GM12864 (cell line): ENCODE measurements at places on chromosomes 7 and 10.
A peak's percentile ranks its signal among the peaks of the same experiment; 100 is the strongest.

DNA sequence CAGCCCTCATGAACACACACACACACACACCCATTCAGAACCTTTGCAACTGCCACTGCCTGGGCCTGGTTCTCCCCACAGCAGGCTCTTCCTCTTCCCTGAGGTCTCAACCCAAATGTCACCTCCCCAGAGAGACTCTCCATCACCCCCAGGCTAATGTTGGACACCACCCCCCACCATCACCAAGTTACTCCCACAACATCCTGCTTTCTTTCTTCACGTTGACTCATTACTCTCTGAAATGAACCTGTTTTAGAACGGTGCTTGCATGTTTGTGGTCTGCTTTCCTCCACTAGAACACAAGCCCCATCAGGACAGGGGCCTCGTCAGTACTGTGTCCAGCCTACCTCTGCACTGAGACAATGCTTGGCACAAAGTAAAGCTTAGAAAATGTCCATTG lies 16.0 kb downstream of the AFAP1L2 start:
- DNase-seq: peak; percentile 45

GRCh38 chr7:128215281-128215680 lies 25.8 kb upstream of the LEP start:
- DNase-seq: no peak

DNA sequence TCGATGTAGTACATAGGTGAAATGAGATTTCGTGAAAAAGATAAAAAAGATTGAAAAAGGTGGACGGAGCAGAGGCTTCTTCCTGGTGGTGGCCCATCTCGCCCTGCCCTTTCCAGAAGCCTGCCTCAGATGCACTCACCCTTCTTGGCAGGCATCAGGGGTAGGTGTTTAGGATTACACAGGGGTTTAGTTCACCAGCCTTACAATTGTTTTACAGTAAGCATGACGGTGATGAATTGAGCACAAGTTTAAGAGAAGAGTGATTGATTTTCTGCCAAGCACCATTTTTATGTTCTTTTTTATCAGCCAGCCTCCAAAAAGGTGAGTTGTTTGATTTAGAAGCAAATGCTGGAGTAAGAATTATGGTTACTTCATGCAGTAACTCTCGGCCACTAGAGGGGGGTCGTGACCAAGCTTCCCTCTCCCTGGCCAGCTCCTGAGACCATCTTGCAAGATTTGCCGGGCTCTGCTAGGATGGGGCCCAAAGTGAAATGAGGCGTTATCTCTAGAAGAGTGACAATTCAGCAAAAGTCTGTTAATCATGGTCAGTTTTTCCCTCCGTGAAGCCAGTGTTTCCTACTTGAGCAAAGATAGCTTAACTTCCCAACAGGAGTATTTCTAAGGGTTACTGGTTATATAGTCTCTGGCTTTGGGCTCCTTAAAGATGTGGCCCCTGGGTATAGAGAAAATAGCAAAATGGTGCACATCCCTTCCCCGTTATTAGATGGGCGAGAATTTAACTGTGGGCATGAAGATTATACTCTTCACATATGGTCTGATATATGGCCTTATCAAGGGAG lies 228.8 kb downstream of the BMPER start:
- DNase-seq: no peak

DNA sequence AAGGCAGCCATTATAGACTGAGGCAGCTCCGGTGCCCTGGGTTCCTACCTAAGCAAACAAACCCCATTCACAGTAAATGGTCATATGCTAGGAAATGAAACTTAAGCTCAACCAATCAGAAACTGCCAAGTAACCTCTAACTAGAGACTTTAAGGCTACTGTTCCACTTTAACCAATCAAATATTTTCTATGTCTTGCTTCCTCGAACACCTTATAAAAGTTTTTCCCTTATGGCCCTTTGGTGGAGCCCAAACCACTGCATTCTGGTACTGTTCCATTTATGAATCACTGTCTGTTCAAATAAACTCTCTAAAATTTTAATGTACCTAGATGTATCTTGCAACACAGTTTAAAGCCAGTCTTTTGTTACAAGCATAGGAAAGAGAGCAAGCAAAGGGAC lies 361.1 kb downstream of the HGF start:
- no peak for DNase-seq

- DNase-seq: no peak
These were observed 12.6 kb upstream of the UBE2D1 start for GRCh38 chr10:58322072-58322834.

DNA sequence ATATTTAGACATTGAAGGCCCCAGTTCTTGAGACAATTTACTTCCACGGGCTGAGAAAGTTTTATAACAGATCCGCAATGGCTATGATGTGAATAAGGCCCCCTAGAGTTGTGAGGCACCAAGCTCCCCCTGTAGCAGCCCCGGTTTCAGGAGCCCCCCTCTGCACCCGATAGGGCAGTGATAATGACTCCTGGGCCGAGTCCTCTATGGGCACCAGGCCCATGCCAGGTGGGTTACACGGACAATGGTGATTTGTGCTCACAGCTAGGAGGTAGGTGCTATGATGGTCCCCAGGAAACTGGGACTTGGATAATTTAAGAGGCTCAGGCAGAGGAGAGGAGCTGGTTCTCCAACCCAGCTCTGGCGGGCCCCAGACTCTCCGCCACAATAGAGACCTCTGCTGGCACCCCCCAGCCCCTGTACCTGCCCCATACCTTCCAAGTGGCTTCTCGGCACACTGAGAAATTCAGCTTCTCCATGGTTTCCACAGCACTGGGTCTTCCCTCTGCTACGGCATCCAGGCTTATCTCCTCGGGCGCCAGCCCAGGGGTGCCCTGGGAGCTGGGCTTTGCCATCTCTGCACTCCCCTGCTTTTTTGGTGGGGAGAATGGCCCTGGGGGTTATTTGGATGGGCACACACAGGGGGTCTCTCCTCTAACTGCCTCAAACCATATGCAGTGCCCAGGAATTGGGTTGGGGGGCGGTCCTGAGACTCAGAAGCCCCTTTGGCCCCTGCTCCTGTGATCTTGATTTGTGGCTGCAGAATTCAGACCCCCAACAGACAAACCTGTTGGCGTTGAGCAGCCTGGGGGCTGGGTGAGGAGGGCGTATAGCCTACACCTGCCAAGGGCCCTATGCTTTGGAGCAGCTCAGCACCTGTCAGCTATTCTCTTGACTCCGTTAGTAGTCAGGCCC lies 12.2 kb upstream of the KCP start:
- no peak for DNase-seq

GRCh38 chr10:5334196-5334880 lies 30.4 kb upstream of the UCN3 start:
- no peak for DNase-seq

DNA sequence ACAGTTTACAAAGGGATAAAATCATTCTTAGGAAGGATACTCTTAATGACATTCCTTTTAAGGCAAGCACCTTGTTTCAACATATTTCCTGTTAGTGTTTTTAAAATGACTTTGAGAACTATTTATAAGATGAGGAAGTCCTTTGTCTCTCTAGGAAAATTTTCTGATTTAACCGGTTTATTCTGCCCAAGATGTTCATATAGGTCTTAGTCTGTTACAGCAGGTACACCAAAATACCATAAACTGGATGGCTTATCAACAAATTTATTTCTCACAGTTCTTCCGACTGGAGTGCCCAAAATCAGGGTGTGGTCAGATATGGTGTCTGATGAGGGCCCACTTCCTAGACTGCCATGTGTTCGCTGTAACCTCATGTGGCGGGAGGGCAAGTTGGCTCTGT lies 77.9 kb downstream of the GSAP start:
- DNase-seq: no peak

GRCh38 chr10:43126759-43127424 lies 11.4 kb upstream of the CSGALNACT2 start:
- DNase-seq: no peak

GRCh38 chr7:154598864-154599263 lies 404.1 kb downstream of the PAXIP1 start:
- no peak for DNase-seq
